ENCODE measurements at places on chromosomes 3 and 15.

GRCh38 chr3:146274833-146275232, 23.9 kb upstream of the PLSCR4 start:
- DNase-seq = no peak

DNA sequence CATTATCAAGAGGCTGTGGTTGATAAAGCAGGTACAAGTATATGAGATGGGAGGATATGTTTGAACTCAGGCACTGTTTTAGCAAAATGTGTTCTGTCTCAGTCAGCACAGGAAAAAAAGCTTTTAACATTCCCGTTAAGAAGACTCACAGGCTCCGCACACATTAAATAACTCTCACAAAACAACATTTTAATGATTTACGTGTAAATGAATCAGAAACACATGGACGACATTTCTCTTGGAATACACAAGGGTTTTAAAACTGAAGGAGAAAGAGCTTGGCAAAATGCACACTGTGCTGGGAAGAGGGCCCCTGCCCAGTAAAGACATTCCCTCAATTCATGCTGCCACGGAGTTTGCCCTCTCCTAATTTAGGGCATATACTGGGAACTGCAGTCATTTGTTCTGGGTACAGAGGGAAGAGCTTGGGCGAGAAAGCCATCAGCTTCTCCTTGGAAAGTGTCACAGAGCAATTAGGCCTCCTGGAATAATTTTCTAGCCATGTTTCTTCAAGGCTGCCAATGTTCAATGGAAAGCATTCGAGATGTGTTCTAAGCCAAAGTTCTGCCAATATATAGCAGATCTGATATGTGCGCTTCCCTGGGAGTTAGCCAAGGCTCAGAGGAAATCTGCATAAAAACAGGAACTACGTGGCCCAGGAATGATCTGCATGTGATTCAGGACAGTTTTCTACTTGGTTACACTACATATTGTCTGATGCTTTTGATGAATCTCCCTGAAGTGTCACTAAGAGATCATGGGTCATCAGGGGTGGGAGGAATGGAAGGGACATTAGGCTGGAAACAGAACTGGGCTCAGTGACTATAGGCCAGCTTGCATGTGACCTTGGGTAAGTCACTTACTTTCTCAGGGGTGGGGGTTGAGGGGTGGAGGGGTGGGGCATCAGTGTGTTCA, 2.2 kb upstream of the MASP1 start:
- DNase-seq = no peak

GRCh38 chr3:46939578-46940445, 36.7 kb downstream of the CCDC12 start:
- DNase-seq = no peak

DNA sequence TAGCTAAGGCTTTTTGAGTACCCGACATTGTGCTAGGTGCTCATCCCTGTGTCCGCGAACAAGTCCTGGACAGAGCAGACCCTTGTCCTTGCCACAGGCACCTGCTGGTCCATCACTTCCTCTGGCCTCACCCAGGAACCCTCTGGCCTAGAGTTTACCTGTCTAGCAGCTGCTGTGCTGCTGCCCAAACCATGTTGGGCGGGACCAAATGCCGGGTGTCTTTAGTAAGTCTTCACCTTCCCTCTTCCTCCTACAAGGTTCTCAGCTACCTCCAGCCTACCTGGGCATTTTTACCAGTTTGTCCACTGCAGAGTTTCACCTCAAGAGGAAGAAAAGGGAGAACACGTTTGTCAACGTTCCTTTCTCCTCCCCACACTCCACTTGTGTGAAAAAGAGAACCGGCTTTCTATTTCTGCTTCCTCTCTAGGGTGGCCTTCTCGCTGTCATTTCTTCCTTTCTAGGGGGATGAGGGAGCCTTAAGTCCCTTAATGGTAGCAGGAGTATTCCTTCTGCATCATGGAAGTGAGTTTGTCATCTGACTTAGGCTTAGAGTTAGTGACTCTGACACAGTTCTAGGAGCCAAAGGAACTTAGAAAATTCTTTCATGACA, 80.4 kb upstream of the GCNT3 start:
- DNase-seq = no peak

- DNase-seq = no peak
Observed at GRCh38 chr3:33145221-33145900, 31.5 kb downstream of the CRTAP start.

GRCh38 chr15:67228286-67228685, 26.2 kb downstream of the AAGAB start:
- DNase-seq = no peak

- no peak for DNase-seq
Observed at GRCh38 chr15:27956285-27956684, 142.8 kb downstream of the OCA2 start.

DNA sequence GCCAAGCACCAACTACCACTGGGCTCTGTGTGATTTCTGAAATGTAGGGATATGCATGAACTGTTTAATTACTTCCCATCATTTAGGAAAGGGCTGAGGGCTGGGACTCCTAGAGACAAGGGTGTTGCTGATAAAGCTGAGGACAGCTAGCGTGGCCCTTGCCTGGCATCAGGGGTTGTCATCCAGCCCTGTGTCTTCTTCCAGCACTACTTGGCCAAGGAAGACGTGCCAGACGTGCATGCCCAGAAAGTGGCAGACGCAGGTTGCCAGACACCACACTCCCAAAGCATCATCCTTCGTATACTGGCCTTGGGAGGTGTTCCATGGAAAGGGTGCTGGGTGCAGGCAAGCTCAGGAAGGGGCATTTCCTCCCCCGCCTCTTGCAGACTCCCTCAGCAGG, 64.8 kb downstream of the LRIG1 start:
- no peak for DNase-seq

- DNase-seq = no peak
Observed at GRCh38 chr3:25469558-25469957, 41.5 kb downstream of the RARB start.

DNA sequence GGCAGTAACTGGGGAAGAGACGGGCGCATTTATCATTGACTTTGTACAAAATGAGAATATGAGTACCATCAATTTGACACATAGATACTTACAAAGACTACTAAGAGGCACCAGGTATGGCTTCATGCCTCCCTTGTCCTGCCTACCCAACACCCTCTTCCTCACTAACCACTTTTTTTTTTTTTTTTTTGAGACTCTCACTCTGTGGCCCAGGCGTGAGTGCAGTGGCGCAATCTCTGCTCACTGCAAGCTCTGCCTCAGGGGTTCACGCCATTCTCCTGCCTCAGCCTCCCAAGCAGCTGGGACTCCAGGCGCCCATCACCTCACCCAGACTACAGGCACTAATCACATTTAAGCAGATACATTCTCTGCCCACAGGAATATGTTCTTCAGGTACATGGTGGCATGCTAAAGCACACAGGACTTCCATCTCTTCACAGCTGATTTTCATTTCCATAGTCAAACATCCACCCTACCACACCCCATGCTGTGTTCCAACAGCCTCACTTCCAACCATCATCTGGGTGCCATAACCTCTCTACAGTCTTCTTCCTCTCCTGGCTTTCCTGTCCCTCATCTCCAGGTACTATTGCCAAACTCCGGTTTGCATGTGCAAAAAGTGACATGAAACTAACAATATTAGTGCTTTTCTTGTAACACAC, 41.7 kb downstream of the RAB27A start:
- no peak for DNase-seq

GRCh38 chr3:62888180-62888579, 13.0 kb upstream of the CADPS start:
- DNase-seq = no peak
